ENCODE measurements at places on chromosomes 7 and 10.

DNA sequence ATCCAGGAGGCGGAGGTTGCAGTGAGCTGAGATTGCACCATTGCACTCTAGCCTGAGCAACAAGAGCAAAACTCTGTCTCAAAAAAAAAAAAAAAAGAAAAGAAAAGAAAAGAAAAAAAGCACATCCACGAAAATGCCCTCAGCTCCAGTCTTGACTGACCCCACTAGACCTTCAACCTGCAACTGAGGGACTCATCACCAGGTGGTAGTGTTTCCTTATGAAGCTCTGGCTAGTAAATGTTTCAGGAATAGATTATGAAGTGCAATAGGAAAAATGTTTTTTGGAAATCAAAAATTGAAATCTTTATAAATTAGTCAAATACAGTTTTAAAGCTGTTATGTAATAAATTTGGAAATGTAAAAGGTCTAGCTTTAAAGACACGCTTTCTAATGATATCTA lies 22.4 kb downstream of the TLL2 start:
- DNase-seq: no peak

DNA sequence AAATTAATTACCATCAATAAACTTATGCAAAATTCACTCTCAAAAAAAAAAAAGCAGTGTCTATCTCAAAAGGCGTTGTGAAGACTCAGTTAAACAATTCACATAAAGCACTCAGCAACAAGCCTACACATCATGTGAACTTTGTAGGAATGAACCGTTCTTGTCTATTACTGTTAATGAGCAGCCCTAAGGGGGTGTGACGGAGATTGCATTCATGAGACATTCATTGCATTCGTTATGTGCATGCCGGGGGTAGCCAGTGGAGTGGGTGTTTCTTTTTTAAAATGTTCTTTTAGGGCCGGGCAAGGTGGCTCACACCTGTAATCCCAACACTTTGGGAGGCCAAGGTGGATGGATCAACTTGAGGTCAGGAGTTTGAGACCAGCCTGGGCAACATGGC lies 193.0 kb downstream of the PRPF18 start:
- DNase-seq: no peak

GRCh38 chr7:16211402-16211925 lies 209.9 kb downstream of the CRPPA start:
- DNase-seq: no peak

- no peak for DNase-seq
Observed at GRCh38 chr10:102652170-102652916, 8.1 kb downstream of the TRIM8 start.

- DNase-seq: no peak
Observed at GRCh38 chr7:25855854-25856782, 295.9 kb upstream of the NFE2L3 start.

Data from left renal pelvis (tissue), 4 donors.